Effector memory CD4-positive, alpha-beta T cell (primary cell): ENCODE measurements at places on chromosomes 7 and 10.

DNA sequence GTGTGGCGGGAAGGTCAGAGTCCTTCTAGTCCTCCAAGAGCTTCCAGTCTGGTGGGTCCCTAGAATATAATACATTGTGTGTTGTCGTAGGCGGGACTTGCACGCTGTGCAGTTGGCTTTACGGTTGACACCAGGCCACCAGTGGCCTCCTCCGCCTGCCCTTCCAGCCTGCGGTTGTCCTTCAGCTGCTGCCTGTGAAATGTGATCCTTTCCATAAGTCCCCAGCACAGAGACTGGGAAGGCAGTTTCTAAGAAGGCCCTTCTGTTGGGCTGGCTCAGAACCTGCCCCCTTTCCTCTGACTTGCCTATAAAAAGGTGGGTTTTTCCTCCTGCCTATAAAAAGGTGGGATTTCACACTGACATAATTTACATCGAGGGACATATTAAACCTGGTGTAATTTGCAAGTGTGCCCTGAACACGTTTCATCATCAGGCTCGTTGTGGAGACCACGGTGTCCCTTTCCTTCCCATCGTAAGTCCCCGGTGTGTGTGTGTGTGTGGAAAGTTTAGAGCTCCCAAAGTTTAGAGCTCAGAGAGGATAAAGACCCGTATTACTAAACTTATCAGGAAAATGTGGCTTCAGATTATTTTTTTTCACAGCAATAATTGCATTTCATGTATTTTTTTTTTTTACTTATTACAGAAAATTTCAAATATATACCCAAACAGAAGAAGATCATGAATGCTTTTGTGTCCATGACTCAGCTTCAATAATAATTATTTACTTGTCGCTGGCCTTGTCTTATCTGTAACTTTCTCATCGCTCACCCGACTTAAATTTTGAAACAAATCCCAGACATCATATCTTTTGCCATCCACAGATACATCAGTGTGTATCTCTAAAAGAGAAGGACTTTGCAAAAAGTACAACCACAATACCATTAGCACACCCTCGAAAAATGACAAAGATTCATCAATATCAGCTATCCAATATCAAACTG lies 45.1 kb downstream of the CUX1 start:
- DNase-seq: no peak

GRCh38 chr10:132058111-132058745 lies 7.5 kb upstream of the JAKMIP3 start:
- DNase-seq: no peak

- DNase-seq: no peak
Measured at GRCh38 chr7:74292757-74293576, 3.8 kb downstream of the CLIP2 start.

DNA sequence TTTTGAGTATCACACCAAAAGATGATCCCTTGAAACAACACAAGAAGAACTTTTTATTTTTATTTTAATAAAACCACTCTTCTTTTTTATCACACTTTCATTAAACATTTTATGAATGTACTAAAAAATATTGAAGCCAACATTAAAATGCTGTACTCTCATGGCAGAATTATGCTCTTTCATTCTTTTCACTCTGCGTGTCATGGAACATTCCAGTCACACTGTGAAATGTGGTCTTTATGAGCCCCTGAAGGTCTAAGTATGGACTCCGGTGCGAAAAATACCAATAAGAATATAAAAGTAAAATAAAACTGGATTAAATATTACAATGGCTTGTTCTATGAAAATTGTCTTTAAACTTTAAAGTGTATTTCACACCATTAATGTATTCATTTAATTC lies 148.4 kb downstream of the TMEM26 start:
- no peak for DNase-seq

DNA sequence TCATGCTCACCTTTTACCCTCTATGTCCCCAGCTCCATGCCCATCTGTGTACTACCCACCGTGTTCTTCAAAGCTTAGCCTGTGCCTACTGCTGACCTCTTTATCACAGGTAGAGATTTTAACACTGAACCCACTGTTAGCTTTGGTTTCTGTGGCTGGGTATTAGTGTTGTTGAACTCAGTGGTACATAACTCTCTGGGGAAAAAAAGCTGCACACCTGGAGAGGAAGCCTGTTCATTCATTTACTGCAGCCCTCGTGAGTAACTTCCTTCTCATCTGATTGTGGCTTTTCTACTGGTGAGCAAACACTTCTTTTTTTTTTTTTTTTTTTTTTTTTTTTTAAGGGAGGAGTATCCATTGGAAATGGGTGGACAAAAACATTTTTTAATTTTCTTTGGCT lies 326.3 kb downstream of the CCSER2 start:
- DNase-seq: no peak

- DNase-seq: no peak
Measured at GRCh38 chr7:2631946-2632732, at the start of gene TTYH3. TSS of gene TTYH3 (plus strand) at chr7:2631986. CDS start at chr7:2632156, 170 bp downstream.

DNA sequence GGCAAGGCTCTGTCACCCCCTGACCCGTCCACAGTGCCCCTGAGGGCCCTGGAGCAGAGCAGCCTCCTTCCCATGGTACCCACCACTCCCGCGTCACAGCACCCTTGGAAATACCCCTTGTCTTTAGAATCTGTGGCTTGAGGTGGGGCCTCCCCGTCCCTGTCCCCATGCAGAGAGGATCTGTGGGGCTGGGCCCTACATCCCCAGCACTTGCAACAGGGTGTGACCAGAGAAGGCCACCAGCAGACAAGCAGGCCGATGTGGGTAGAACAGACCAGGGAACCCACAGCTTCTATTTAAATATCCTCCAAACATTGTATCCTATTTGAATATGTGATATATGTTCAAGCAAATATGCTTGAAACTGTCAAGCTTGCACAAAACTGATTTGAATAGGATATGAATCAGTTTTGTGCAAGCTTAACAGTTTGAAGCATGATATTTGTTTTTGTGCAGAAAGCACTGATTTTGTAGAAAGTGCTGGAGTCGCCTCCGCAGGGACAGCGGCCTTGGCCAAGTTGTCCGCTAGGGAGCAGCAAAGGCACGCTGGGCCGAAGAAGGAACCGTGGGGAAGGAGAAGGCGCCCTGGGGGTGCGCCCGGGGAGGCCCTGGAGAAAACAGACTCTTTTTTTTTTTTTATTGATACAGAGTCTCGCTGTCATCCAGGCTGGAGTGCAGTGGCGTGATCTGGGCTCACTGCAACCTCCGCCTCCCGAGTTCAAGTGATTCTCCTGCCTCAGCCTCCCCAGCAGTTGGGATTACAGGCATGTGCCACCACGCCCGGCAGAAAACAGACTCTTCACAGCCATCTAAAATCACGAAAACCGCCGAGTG lies 2.2 kb downstream of the CFAP46 start:
- no peak for DNase-seq

- DNase-seq: no peak
Measured at GRCh38 chr7:25628446-25628845, 400.2 kb upstream of the NPVF start.

- DNase-seq: no peak
Measured at GRCh38 chr10:122531939-122532338, 28.6 kb upstream of the DMBT1 start.

DNA sequence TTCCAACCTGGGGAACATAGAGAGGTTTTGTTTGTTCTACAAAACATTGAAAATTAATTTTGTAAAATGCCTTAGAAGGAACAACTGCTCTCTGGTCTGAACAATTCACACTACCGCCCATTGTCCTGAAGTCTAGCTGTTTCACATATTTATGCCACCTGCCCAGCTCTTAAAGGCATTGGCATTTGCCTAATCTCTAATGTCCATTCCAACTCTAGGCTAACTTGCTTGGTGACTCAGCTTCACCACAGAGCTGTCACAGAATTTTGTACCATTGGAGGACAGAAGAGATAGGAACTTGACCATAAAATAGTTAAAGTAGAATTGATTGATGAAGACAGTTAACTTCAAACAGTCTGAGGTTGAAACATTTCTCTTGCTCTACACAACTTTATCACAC lies 53.5 kb upstream of the PPP1R17 start:
- no peak for DNase-seq

- no peak for DNase-seq
Measured at GRCh38 chr10:97234400-97234799, 48.6 kb upstream of the SLIT1 start.

DNA sequence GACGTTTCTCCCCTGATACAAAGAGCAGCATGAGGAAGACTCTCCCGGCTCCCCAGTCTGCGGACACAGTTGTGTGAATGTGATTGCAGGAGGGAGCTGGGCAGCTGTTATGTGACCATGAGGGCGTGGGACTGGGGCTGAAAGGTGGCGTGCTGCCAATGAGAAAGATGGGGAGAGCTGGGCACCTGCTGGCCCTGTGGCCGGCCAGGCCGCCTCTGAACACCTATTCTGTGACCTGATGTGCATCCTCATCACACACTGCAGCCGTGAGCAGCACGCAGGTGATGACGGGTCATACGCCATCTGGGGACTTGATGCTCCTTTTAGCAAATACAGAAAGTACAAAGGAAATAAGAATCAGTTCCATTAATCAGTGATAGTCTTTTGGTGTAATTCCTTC lies 86.9 kb downstream of the MGMT start:
- DNase-seq: no peak

GRCh38 chr10:34985823-34986222 lies 104.3 kb downstream of the CUL2 start:
- no peak for DNase-seq

DNA sequence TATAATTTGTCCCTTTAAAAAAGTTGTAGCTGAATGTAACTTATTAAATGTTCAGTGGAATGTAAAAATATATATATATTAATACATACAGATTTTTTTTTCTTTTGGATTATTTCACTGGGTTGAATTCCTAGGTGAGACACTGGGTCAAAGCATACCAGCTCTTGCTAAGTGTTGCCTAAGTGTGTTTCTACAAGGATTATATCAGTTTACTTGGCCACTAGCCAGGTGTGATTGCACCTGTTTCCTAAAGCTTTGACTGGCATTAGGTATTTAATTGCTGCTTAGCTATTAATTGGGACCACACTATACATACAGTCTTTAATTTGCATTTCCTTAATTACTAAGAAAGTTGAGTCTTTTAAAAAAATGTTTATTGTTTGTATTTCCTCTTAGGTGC lies 5.5 kb upstream of the ELOVL3 start:
- no peak for DNase-seq

GRCh38 chr7:48114115-48114514 lies 25.1 kb downstream of the UPP1 start:
- DNase-seq: no peak

DNA sequence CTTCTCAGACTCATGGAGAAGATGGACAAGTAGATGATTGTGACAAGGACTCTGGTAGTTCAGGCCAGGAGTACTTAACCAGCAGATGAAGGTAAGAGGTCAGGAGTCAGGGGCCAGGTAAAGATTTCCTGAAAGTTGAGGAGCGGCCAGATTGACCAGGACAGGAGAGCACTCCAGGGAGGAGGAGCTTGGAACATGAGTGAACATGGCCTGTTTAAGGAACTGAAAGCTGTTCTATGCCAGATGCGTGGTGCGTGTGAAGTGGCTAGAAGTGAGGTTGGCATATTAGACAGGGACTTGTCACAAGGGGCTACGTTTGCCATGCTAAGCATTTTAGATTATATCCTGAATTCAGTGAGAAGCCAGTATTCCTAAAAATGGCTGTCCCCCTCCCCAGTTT lies 157.2 kb downstream of the WNT2 start:
- no peak for DNase-seq

- no peak for DNase-seq
Measured at GRCh38 chr7:17009007-17009719, 127.4 kb upstream of the AGR3 start.

- no peak for DNase-seq
Measured at GRCh38 chr10:71502190-71502589, 105.5 kb downstream of the CDH23 start.

- DNase-seq: no peak
Measured at GRCh38 chr10:91512458-91512857, 102.3 kb downstream of the HECTD2 start.

GRCh38 chr7:105284014-105284413 lies 104.7 kb downstream of the SRPK2 start:
- DNase-seq: no peak

DNA sequence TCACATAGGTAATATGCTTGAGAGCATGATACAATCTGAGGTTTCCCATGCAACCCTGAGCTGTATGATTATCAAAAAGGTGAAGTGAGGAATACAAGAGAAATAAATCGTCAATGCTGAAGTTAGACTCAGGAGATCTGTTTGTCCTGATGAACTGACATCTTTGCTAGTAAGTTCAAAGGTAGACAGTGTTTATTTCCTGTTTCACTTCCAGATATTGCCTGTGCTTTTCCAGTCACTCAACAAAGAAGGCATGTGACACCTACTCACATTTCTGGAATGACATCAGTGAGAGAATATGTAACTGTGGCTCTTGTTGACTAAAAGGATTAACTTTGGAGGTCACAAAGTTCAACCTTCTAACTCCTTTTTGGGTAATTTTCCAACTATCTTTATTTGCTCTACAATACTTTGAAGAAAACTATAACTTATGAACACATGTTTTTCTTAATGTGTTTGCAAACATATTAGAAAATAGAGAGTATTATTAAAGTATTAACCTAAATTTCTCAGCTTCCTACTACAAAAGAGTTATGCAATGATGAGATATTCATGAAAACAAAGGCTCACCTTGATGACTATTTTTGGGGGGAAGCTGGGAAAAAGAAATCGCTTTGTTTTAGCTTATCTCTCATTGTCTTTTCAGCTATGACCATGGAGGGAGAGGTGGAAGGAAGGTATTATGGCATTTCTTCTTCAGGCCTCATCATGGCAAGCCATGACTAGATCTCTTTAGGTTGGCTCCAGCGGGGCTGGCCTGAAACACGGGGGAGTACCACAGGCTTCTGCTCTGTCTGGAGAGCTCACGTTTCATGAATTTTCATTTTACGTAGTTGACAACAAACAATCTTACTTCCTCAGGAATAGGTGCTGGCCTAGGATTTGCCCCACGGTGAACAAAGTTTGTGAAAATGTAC lies 214.7 kb upstream of the SLC26A5 start:
- no peak for DNase-seq

DNA sequence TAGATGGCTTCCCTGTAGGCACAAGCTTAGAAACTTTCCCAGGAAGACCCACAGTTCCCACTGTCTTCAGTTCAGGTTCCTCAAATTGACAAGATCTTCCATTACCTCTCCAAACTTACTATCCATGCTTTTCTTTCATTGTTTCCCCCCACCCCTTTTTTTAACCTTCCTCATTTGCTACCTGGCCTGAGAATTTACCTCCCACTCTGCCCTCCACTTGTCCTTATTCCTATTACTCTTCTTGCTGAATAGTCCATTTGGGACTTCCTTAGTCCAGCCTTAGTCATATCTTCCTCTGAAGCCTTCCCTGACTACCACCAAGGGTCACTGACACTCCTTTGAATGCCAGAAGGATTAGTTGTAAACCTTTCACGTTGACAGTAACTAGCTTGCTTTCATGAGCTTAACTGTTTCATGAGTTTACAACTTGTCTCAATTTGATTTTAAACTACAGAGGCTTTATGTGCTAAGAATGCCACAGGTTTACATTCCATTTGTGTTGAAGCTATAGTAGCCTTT lies 1.2 kb upstream of the CALU start:
- DNase-seq: no peak

DNA sequence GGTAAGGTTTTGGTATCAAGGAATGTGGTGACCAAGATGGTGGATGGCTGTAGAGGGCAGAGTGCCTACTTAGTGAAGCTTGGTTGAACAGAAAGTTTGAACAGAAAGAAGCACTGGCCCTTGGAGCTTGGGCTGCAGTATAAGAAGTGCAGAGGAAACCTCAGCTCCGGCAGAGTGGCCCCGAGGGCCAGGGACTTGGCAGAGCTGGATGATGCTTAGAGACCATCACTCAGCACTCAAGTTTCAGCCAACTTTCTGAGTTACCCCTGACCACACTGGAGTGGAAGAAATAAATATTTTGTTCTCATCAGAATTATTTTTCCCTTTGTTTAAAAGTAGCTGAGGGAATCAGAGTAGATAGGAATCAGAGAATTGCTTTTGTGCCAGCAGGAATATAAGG lies 336.7 kb downstream of the C7orf25 start:
- DNase-seq: no peak

- no peak for DNase-seq
Measured at GRCh38 chr7:47292832-47293309, 289.0 kb downstream of the TNS3 start.
